Midbrain (tissue), 1 donor: ENCODE measurements at places on chromosomes 2 and 18.

- peak; percentile 52 for DNase-seq
Measured at GRCh38 chr18:21194871-21195771, 46.9 kb upstream of the GREB1L start.

DNA sequence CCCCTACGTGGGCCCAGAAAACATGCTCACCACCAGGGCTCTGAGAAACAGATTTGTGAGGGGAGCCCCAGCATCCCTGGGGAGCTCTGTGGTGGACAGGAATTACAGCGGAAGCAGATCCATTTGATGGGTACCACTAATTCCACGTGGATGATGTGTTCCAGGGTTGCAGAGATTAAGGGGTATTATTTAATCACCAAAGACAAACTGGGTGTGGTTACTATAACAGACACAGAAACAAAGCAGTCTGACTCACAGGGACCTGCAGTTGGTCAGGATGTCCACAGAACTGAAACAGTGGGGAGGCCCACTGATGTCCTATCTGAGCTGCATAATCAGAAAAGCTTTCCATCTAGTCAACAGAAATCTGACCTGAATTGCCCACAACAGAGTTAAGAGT is 65.8 kb downstream of the PSMG2 start:
- no peak for DNase-seq

DNA sequence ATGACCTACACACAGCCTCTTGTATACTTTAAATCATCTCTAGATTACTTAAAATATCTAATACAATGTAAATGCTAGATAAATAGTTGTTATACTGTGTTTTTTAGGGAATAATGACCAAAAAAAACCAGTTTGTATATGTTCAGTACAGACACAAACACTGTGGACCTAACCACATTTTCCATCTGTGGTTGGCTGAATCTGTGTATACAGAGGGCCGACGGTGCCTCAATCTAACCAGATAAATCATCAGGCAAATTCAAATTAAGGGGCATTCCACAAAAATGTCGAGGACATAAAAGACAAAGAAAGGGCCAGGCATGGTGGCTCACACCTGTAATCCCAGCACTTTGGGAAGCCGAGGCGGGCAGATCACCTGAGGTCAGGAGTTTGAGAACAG is 14.1 kb downstream of the MGAT4A start:
- no peak for DNase-seq

DNA sequence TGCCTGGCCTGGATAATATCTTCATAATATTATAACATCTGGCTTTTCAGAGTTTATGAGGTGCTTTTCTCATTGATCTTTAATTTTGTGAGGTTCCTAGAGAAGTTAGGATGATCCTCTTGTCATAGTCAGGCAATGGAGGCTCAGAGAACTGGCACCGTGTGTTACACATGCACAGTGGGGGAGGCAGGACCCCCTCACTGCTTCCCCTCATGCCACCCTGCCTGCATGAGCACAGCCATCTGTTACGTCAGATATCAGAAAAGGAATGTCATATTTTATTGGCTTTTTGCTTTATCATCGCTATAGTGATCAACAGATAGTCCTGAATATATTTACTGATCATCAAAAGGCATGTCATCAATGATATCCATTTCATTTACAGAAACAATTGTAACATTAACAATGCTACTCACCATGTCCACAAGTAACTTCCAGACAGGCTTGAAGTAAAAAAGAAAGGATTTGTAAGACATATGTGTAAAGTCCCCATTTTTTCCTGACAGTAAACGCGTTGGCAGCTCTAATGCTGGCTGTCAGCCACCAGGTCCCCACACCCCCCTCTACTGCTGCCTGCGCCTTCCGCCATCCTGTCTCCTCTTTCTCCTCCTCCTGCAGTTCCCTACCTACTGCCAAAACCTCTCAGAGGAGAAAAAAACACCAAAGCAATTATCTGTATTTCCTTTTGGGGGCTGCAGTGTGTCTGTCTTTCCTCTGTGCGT is 18.8 kb downstream of the ENOSF1 start:
- no peak for DNase-seq

DNA sequence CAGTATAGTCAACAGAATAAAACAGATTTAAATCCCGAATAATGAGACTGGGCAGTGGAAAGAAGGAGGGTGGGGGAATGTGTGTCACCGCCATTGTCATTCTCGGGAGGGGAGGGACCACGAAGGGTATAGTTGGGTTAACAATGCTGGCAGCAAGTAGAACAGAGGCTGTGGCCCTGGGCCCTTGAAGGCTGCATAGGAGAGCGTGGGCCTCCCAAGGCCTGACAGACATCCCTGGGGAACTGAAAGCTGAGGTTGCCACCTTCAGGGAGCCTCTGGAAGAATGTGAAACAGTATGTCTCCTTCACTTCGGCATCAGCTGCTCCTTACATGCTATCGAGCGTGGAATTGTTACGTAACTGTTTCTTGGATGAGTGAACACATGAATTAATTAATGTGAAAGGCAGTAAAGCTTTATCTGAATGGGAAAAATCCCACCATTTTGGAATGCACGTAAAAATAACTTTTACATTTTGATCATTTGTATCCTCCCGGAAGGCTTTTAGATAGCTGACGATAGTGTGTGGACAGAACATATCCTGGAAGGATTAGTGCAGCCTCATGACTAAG is 92.8 kb upstream of the TTC39C start:
- no peak for DNase-seq

GRCh38 chr2:227506456-227506855 is 34.5 kb downstream of the AGFG1 start:
- DNase-seq, result no peak
